ENCODE measurements at places on chromosomes 6 and 20. TPM values are rescaled to one million over a fixed set of nuclear protein-coding genes. Genes with fewer than 3 reads are reported as not detected.

Gene BFSP1
- 2.7 TPM for total RNA-seq

DNA sequence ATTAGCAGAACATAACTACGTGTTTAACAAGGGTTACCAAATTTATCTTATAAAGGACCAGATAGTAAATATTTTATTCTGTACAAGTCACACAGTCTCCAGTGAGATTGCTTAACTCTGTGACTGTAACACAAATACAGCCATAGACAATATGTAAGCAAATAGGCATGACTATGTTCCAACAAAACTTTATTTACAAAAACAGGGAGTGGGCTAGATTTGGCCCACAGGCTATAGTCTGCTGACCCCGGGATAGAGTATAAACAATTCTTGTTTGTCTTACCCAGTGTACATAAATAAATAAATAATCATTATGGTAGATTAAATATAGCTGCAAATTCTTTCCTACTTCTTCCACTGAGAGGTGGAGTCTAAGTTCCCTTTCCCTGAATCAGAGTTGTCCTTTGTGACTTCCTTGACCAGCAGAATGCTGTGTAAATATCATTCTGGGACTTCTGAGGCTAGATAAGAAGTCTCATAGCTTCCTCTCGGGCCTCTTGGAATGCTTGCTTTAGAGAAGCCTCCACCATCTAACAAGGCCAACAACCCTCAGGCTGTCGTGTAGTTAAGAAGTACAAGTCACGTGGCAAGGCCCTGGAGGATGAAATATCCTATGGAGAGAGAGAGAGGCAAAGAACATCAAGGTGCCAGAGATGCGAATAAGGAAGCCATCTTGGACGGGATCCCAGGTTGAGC, 59.1 kb upstream of the TMEM244 start:
- H3K27me3 ChIP-seq, result no peaks in the 10 kb centered on the region
- H3K4me3 ChIP-seq, result no peak overlapping the region
- no peak overlapping the region for H3K27ac ChIP-seq
- no peaks in the 10 kb centered on the region for H3K36me3 ChIP-seq
- peaks cover 4% of the 10 kb centered on the region for H3K4me1 ChIP-seq
- DNase-seq, result no peak

Gene HLA-DQA1
- total RNA-seq, result 35.4 TPM

Gene SMIM29
- 38.3 TPM for total RNA-seq

- DNase-seq, result no peak
- H3K27ac ChIP-seq, result no peak overlapping the region
- H3K4me1 ChIP-seq, result peaks cover 2% of the 10 kb centered on the region
- no peak overlapping the region for H3K4me3 ChIP-seq
- H3K36me3 ChIP-seq, result no peaks in the 10 kb centered on the region
Measured at GRCh38 chr6:1619673-1620503, 10.2 kb downstream of the FOXC1 start.

Gene PHACTR1
- 0.33 TPM for total RNA-seq
